ENCODE measurements at places on chromosomes 11 and 22.

GRCh38 chr11:14258221-14258935 lies 100.6 kb downstream of the RRAS2 start:
- no peak for DNase-seq

DNA sequence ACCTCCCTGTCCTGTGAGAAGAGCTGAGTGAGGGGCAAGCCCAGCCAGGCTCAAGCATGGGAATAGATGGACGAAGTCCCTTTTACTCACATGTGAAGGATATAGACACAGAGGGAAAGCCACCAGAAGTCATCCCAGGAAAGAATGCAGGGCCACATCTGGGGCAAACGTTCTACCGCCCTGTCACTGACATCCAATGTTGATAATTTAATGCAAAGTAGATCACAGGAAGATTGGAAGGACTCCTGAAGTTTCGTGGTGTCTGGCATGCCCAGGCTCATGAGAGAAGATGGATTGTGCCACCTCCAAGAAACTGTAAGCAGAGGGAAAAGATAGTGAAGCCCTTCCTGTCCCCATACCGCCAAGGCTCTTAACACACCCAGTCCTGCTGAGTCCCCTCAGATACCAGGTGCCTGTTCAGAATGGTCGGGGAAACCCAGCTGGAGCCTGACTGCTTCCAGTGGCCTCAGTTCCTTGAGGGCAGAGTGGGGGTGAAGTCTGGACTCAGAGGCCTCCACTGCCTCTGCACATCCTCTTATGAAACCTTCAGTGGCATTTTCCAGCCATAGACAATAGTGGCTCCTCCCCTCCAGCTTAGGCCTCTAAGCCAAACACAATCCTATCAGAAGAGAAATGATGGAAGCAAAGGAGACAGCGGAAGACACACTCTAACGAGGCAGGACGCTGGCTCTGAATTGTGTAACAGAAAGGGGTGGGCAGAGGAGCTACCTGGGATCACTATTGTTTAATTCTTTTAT lies 7.5 kb upstream of the STK33 start:
- DNase-seq, result no peak

- DNase-seq, result no peak
These were observed 65.9 kb downstream of the BLID start for GRCh38 chr11:122050021-122050690.

GRCh38 chr22:27672721-27673418 lies 128.7 kb downstream of the MN1 start:
- no peak for DNase-seq

DNA sequence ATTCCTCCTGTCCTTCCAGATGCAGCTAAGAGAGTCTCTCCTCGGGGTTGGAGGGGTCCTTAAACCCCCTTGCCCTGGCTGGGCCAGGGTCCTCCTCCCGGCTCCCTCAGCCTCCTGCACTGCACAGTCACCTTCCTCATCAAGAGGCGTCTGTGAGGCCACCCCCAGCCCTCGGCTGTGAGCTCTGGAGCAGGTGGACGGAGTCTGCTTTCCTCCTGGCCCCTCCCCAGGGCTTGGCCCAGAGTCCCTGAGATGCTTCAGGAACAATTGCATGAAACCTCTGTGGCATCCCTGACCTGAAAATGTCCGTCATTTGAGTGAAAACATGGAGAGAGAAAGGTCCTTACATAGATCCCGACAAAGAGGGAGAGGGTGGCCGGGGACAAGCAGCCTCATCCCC lies 6.7 kb upstream of the FGF3 start:
- DNase-seq, result no peak
